Lung (tissue), 17 donors: ENCODE measurements at places on chromosomes 12 and 14.

DNA sequence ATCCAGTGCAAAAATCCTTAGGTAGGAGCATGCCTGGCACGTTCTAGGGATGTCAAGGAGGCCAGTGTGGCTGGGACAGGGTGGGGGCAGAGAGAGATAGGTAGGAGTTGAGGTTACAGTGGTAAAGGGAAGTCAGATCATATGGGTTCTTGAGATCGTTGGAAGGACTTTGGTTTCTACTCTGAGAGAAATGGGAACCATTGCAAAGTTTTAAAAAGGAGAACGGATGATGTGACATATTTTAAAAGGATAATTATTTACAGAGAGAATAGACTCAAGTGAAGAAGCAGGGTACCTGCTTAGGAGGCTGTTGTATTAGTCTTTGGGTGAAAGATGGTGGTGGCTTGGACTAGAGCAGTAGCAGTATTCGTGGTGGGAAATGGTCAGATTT, 47.6 kb upstream of the ATP2B1 start:
- DNase-seq: no peak

DNA sequence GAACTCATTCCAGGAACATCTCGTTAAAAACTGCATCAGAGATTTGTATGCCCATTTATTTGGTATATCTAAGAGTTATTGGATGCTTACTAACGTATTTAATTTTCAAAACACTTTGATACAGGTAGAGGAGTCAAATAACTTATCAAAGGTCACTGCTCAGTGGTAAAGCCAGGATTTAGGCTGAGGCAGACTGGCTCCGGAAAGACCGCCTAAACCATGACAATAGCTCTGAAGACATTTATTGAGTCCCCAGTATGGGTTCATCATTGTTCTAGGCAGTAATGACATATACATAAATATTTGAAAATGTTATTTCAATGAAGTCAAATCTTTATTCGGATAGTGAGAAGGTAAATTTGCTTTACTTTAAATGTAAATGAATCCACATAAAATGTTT, 30.3 kb downstream of the WBP11 start:
- DNase-seq: no peak

DNA sequence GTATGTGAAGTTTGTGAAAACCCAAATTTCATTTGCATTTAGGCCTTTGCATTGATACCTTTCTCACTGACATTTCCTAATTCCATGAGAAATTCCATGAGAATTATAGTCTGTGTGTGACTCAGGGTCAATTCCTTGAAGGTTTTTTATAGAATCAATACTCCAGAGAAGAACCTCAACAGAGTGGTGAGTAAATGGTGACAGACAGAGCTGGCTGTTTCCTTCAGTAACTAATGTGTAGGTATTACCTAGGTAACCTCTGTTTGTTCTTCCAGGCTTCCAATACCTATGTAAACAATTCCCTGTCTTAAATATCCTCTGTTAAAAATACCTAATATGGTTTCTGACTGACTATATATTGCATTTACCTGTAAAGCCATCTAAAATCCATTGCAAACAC, 117.0 kb downstream of the TTC8 start:
- no peak for DNase-seq

GRCh38 chr14:97065305-97066067, 268.3 kb downstream of the VRK1 start:
- no peak for DNase-seq

- no peak for DNase-seq
Measured at GRCh38 chr12:2756756-2757155, 38.0 kb upstream of the FKBP4 start.

DNA sequence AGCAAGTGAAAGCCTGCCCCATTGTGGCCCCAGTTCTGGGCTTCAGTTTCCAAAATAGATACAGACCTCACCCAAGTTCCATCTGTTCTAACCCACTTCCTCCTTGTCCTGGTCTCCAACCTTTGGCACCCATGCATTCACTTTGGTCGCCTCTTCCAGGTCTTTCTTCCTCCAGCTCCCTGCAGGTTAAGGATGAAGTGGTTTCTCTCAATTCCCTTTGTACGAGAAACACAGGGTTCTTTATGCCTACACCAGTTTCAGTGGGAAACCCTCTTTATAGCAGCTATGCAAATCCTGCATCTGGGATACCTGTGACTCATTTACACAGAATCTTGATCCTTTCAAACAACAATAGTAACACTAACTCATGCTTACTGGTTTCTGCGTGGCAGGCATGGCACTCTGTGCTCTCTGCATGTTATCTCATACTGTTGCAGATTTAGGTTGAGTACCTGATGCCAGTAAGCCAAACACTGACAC, 110.6 kb upstream of the AMIGO2 start:
- DNase-seq: no peak

- no peak for DNase-seq
Measured at GRCh38 chr14:99769123-99769522, 24.1 kb upstream of the EML1 start.
